ENCODE measurements at places on chromosomes 11 and 22. TPM values are rescaled to one million over a fixed set of nuclear protein-coding genes. Genes with fewer than 3 reads are reported as not detected.

Gene TMEM126A
- polyA plus RNA-seq: 28.8 TPM

Gene OR8D1
- not detected for polyA plus RNA-seq

Gene MRGPRX2
- polyA plus RNA-seq: not detected

Gene IGLL1
- polyA plus RNA-seq: not detected

Gene MS4A3
- not detected for polyA plus RNA-seq

Gene NPAS4
- polyA plus RNA-seq: not detected

Gene CRYBB3
- not detected for polyA plus RNA-seq

Gene SEZ6L
- polyA plus RNA-seq: 109 TPM

Gene OR51E1
- polyA plus RNA-seq: 0.08 TPM

Gene TMEM86A
- polyA plus RNA-seq: 2.6 TPM

Gene TMEM41B
- polyA plus RNA-seq: 6.1 TPM

Gene FOLH1
- 19.3 TPM for polyA plus RNA-seq

Gene PIM3
- polyA plus RNA-seq: 49.4 TPM

Gene OR4C15
- polyA plus RNA-seq: not detected

Gene FBXO3
- polyA plus RNA-seq: 15.6 TPM

Gene SSTR3
- 1.6 TPM for polyA plus RNA-seq

Gene POLA2
- 26.4 TPM for polyA plus RNA-seq

Gene KRTAP5-7
- not detected for polyA plus RNA-seq

Gene MED17
- polyA plus RNA-seq: 22.0 TPM

Gene DTX4
- polyA plus RNA-seq: 5.2 TPM

Gene TEX12
- not detected for polyA plus RNA-seq

Gene HTR3B
- polyA plus RNA-seq: 0.20 TPM

Gene NCF4
- polyA plus RNA-seq: 1.3 TPM

Gene OR8B8
- not detected for polyA plus RNA-seq

Gene LRRC4C
- polyA plus RNA-seq: 3.5 TPM

Gene SPON1
- polyA plus RNA-seq: 12.3 TPM

Gene CCDC15
- 2.3 TPM for polyA plus RNA-seq

Gene MMP27
- not detected for polyA plus RNA-seq

Gene DDX25
- 17.7 TPM for polyA plus RNA-seq

Gene TTC17
- polyA plus RNA-seq: 12.1 TPM

Gene DUSP8
- 29.6 TPM for polyA plus RNA-seq

Gene FGF19
- not detected for polyA plus RNA-seq

Gene HBB
- 809 TPM for polyA plus RNA-seq

Gene GSTP1
- 752 TPM for polyA plus RNA-seq

Gene ZP1
- 1.0 TPM for polyA plus RNA-seq

Gene ART1
- not detected for polyA plus RNA-seq

Gene ADM
- 7.8 TPM for polyA plus RNA-seq

Gene PICALM
- 109 TPM for polyA plus RNA-seq

Gene FAU
- 1,714 TPM for polyA plus RNA-seq

Gene GGTLC3
- not detected for polyA plus RNA-seq
